NCI-H1694 treated with DMSO at 0.1 percent for 48 hours (cell line): ENCODE measurements at places on chromosomes 3 and 15.

- DNase-seq: no peak
Observed at GRCh38 chr3:142962520-142963233, 797 bp downstream of the PAQR9 start.

GRCh38 chr15:89293012-89293411 lies 41.6 kb downstream of the POLG start:
- DNase-seq: no peak

DNA sequence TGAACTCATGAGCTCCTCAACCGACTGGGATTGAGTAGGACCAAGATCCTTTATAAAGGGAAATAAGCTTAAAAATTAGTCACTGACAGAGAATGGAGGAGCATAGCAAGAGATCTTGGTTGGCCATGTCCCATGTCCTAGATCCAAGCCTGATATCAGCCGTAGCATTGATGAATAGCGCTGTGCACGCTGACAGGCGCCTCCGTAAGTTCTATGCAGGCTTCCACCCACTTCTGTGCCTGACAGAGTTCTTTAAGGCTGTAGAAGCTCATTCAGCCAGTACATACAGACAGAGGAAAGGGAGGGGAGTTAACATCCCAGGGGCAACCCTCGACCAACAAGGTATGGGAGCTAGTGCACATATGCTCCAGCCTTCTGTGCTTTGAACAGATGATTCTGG lies 251.7 kb upstream of the TBC1D5 start:
- DNase-seq: no peak

GRCh38 chr3:23915537-23916108 lies 1.2 kb downstream of the NKIRAS1 start:
- DNase-seq: no peak

DNA sequence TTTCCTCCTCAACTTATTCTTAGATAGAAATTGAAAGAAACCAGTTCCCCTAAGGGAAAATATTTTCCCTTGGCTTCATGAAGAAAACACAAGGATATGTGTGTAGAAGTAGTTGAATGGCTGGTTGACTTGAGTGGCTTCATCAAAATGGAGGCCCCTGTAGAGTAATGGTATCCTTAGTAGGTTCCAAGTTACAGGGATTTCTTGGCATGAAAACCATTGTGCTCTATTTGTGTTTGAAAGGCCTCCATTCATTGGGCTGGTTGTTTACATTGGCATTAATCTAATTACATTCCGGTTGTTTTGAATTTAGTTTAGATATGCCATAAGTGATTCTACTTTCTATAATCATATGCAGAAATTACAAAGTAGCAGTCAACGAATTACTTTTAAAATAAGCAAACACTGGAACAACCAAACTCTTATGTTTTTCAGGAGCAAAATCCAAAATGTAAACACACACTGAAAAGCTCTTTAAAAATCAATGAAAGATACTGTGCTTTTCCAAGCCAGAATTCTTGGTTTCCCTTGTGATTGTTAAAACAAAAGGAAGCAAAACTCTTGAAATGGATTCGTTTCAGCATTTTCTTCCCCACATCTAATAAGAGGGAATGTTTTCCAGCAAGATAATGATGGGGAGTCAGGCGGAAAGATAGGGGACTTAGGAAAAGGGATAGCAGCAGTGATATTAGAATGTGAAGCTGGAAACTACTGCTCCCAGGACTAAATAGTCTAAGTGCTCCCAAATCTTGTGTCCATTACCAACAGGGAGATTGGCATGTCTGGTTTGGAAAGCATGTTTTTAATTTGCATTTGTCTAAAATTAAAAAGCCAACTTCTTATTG lies 77.0 kb downstream of the EPHA3 start:
- no peak for DNase-seq

GRCh38 chr3:171892457-171892856 lies 49.3 kb downstream of the TMEM212 start:
- no peak for DNase-seq
